Bone marrow (tissue), 2 donors: ENCODE measurements at places on chromosomes 2 and 18.

DNA sequence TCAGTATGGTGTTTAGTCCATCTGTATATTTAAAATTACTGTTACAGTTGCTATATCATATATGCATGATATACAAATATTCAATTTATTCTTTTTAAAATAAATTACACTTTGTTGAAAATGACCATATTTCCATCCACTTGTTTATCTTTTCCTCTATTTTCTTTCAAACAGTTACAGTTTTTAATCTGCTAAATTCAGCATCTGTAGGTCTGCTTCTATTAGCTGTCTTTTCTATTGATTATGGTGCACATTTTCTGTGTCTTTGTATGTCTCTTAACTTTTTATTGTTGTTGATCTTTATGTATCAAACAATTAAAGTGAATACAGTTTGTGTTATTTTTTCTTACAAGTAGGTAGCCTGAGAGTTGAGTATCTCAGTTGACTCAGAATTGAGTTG lies 28.1 kb downstream of the IL18R1 start:
- DNase-seq: no peak

DNA sequence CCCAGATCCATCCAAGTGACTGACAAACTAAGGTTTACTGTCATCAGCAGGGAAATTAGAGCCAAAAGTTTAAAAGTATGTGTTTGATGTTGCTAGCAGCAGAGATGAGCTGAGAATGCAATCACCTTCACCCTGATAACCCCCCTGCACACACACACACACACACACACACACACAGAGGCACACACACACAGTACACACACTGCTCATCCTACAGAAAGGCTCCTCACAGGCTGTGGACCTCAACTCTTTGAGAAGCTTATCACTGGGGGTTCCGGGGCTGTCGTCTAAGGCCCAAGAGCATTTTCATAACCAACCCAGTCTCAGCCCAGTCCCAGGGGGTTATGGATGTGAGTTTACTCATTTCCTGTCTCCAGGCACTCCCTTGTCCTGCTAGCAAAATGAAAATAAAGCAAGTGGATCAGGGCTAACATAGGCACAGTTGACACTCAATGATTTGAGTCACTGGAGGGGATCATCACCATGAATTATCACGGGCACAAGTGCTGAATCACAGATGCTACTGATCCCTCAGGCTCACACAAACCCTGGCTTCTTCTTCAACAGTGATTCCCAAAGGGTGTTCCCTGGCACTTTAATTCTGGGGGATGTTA lies 76.6 kb downstream of the ALK start:
- DNase-seq: no peak

- DNase-seq: no peak
Measured at GRCh38 chr18:58848685-58849084, 16.0 kb upstream of the ZNF532 start.

- DNase-seq: no peak
Measured at GRCh38 chr18:6219116-6219717, 195.5 kb downstream of the L3MBTL4 start.

DNA sequence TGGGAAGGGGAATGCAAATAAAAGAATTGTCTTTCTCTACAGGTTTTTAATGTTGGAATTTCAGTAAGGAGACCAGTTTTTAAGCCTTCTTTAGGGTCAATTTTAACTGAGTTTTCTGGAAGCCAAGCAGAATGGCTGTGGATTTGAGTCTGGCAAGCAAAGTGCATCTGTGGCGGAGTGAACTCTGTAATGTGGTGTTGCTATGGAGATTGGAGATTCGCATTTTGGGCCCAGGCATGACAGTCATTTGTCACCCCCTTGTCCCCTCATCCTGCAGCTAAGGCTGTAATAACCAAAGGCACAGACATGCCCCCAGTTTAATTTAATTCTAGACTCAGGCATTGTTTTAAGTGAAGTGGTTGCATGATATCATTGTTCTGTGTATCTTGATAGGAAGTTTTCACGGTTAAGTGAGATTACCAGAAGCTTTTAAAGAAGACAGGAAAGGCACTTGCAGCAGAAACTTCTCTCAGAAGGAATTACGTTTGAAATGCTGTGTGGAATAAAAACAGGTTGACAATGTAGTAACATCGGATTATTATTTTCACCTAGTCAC lies 30.6 kb downstream of the ARMC9 start:
- no peak for DNase-seq
